T-helper 22 cell (primary cell): ENCODE measurements at places on chromosomes 11 and 22.

DNA sequence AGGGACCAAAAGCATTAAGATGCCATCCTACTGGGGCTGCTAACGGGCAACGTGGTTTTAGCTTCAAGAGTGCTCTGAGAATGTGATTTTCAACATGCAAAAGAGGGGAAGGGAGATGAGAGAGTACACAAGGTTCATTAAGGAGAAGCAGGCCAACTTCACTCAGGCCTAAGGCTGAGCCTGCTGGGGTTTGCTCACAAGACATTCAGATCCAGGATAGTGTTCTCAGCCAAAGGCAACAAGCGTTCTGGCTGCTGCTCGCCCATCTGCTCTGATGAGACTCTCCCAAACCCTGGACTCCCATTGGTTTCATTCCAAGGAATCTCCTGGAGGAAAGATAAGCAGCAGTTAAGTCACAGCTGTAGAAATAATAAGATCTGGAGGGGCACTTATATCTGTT is 23.6 kb upstream of the UPB1 start:
- no peak for DNase-seq

DNA sequence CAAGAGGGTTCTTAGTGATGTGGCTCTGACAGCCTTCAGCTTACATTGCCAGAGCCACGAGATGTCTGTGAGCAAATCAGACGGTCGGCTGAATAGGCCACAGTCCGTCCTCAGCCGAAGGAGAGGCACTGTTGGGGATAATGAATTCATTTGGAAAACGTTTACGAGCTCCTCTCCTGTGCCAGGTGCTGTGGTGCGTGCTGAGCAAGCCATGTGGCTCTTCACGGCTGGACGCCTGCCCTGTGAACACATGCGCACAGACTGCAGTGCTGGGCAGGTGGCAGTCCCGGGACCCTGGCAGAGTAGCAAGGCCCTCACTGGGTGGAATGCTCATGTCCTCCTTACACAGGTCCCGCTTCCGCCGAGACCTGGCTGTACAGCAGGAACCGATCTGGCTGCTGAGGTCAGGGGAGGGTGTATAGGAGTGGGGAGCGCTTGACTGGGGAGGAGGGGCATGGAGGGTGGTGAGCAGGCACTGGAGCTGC is 6.8 kb downstream of the TBC1D22A start:
- DNase-seq, result no peak

DNA sequence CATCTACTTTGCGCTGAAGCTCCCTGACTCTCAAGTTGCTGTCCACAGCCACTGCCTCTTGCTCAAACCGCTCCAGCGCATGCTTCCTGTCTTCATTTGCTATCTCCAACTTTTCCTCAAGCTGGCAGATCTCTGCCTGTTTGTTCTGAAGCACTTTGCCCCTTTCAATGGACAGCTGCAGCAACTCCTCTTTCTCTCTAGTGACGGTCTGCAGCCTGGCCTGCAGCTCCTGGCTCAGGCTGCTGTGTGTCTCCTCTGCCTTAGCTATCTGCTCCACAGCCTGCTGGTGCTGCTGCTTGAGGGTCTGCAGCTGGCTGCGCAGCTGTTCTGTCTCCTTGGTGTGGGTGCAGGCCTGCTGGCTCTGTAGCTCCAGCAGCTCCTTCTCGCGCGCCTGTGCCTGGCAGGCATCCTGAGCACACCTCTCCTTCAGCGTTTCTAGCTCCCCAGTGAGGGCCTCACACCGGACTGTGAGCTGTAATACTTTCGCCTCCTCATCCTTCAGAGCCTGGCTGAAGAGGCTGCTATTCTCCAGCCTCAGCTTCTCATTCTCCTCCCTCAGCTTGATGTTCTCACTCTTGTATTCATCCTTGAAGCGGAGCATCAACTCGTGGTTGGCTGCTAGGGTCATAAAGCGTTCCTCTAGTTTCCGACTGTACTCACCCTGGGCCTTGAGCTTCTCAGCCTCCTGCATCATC is 723 bp downstream of the CCDC89 start:
- no peak for DNase-seq

DNA sequence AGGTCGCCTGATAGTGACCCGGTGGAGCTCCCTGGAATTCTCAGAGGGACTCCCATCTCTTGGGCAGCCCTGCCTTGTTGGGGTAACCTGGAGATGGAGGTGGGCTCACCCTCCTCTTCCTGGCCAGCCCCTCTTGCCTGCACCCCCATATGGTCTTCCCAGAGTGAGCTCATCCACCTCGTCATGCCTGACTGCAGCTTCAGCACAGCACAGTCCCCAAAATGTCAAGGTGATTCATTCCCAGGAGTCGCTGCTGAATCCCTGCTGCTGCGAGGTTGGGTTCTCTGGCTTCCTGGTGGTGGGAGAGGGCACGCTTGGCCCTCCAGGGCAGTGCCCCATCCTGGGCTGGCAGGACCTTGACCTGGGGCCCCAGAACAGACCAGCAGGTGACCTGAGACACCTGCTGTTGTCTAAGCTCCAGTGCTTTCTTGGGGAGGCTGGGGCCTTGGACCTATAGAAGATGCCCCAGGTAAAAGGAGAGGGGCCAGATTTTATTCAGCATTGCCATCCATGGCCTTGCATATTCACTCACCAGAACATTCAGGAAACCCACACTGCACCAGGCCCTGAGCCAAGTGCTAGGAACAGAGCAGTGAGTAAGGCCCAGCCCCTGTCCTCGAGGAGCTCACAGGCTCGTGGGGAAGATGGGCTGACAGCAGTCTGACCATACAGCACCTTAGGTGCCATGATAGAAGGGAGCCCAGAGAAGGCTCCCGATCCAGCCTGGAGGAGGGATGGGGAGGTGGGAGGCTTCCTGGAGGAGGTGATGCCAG is 72.9 kb downstream of the CACNA1I start:
- no peak for DNase-seq

GRCh38 chr22:46547179-46547882 is 9.9 kb upstream of the CELSR1 start:
- no peak for DNase-seq

- DNase-seq, result no peak
Measured at GRCh38 chr11:89660234-89660633, 49.9 kb upstream of the TRIM77 start.

DNA sequence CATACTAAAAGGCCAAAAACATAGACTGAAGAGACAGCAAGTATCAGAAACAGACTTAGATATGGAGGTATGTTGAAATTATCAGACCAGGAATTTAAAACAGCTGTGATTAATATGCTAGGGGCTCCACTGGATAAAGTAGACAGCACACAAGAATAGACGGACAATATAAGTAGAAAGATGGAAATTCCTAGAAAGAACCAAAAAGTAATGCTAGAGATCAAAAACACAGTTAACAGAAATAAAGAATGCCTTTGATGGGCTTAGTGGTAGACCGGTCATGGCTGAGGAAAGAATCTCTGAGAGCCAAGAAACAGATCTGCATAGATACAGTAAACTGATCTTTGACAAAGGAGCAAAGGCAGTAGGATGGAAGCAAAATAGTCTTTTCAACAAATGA is 250.2 kb downstream of the SWAP70 start:
- no peak for DNase-seq

DNA sequence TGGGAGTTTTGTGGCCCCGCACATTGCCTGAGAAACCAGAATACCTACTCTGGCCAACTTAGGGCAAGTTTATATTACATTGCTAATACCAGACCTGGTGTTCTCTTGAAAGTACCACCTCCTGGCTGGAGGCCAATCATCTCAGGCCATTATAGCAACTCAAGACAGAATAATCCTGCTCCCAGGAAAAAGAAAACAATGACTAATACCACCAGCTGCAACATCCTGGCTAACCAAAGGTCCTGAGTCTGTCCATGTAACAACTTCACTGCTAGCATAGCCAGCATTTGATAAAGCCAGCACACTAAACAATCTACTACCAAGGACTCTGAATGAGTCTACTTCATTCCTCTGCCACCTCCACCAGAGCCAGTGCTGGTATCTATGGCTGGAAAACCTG is 1298.7 kb upstream of the CNTN5 start:
- DNase-seq, result no peak

DNA sequence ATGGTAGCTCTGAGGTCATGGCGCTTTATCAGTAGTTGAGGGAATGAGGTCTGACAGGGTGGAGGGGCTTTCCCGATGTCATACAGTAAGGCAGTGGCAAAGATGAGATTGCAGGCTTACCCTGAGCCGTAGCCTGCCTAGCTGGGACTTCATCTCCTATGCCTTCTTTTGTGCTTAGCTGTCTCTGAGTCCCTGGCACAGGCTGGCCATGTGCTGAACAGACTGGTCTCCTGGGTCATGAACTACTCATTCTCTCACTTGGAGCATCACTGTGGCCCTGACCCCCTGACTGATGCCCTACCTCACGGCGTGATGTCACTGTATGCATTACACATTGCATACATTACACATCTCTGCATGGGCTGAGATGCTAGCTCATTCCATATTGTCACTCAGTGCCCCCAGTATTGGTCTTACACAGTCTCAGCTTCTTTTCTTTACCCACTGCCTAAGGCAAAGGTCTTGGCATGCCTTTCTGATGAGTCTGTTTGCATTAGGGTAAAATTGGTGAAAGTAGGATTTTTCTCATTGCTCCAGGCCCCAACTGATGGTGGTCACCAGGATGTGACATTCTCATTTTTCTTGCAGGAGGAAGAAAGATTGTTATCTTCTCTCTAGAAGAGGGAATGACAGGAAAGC is 389.4 kb upstream of the CADM1 start:
- DNase-seq, result no peak

GRCh38 chr11:6655020-6655789 is 404 bp downstream of the DCHS1 start:
- DNase-seq, result no peak

DNA sequence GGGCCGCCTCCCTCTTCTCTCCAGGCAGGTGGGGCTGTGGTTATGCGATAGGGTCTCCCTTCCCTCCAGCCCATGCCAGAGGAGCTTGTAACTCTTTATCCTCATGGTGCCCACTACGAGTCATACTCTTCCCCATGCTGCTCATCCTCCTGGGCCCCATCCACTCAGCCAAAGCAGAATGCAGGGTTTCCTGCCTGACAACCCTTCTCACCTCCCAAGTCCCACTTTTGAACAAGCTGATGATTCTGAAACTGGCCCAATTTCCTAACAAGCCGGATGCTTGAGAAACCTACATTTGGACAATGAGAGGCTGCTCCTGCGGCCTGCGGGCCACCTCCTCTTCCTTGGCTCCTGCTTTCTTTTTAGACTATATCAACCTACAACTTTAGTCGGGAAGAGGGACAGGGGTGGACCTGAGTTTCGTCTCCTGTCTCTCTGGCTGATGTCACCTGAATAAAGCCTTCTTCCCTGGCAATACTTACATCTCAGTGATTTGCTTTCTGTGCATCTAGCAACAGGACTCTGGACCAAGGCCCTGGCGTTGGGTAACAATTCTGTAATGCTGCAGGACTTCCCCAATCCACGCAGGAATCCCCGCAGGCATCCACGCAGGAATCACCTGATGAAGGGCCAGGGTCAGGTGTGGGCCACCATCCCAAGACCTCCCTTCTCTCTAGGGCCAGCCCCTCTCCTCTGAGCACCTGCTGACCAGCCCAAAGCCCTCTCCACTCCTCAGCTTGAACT is 1.5 kb upstream of the NDUFS8 start:
- no peak for DNase-seq

- no peak for DNase-seq
Measured at GRCh38 chr22:19270873-19271272, 20.6 kb downstream of the CLTCL1 start.

DNA sequence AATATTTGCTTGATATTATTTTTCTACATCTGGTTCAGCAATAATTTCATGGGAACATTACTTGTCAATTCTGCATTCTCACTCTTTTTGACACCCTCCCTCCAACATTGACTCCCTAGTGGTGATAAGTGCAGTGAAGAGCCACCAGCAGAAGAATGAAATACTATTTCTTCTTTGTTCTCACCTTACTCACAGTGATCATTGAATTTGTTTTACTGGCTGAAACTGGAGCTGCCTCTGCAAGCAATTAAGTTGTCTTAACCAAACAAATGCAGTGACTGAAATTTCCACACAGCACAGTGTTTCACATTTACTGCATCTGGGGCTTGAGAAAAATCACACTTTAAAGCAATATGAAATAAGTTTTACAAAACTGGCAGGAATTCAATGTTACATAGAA is 189.8 kb downstream of the JRKL start:
- no peak for DNase-seq

DNA sequence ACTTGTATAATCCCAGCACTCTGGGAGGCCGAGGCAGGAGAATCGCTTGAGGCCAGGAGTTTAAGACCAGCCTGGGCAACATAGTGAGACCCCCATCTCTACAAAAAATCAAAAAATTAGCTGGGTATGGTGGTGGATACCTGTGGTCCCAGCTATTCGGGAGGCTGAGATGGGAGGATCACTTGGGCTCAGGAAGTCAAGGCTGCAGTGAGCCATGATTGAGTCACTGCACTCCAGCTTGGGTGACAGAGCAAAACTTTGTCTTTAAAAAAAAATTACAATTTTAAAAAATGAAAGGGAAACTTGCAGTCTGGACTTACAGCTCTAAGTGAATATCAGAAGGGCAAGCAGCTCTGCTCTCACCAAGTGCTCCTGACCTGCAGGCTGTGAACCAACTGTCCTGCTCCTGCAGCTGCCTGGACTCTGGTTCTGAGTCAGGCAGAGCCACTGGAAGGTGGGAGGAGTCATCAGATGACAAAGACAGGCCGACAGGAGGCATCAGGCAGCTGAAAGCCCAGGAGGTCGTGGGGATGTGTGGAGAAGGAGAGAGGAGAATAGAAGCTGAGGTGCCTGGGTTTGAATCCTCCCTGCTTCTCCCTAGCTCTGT is 9.6 kb downstream of the SMTNL1 start:
- no peak for DNase-seq

- DNase-seq, result no peak
Measured at GRCh38 chr11:76616676-76617552, 53.6 kb downstream of the LRRC32 start.

DNA sequence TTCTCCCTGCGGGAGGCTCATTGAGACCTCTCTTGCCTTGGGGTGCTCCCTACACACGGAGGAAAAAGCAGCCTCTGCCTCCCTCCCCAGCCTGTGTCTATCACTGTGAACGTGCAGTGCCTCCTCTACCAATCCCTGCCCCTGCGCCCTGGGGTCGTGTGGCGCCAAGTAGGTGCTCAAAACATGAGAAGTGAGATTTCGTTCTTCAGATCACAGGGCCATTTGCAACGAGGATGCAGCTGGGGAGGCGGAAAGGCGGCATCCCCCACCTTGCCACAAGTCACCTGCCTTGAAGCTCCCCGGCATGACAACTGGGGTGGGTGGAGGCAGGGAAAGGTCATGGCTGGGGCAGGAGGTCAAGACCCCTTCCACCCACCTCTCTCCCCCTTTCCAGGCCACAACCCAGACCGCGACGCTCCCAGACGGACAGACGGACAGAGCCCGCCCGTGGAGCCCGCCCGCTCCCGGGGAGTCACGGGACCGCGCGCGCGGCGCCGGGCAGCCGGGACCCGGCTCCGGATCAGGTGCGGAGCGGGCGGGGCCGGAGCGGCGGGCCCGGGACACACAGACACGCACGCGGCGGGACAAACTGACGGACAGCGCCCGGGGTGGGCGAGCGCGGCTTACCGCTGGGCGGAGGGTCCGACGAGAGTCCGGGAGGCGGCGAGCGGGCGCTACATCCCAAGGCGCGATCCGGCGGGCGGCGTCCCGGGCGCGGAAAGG is 485 bp downstream of the KCNJ4 start:
- DNase-seq, result no peak

- no peak for DNase-seq
Measured at GRCh38 chr11:96137373-96137772, 205.6 kb downstream of the MAML2 start.
